Activated naive CD8-positive, alpha-beta T cell treated with anti-CD3 and anti-CD28 coated beads for 36 hours (primary cell): ENCODE measurements at places on chromosomes 5 and 9. TPM values are rescaled to one million over a fixed set of nuclear protein-coding genes. Genes with fewer than 3 reads are reported as not detected.

DNA sequence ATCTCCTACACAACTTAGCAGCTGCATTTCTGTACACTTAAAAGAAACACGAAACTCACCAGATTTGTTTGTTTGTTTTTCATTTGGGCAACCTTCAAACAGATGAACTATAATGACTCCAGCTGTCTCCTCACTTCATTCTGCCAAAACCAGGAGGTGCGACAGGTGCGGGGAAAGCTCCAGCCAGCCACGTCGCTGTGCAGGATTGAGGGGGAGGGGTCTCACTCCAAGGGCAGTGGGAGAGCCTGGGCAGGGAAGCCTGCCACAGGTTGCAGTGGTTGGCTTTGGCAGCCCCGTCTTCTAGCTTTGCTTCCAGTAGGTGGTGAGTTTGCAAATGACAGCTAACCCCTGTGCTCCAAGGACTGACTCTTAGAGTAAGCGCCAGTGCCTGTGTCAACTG, 215.8 kb downstream of the CEMIP2 start:
- no peak for DNase-seq

DNA sequence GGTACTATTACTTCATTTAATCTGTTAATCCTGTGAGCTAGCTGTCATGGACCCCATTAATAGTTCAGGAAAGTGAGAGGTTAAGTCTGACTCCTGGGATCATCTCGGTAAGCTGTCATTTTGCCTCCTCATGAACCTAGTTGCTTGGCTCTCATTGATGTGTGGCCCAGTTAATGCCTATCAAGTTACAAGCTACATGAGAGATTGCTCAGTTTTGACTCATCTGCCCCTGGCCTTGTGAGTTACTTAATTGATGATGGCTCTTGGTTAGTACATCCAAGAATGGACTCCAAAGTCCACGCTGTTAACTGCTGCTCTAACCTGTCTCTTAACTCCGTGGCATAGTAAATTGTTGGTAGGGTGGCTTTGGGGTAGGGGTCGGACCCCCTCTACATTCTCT, 23.9 kb downstream of the LARP1 start:
- no peak for DNase-seq

GRCh38 chr5:1511048-1511447, 12.7 kb downstream of the LPCAT1 start:
- no peak for DNase-seq

- DNase-seq, result no peak
Observed at GRCh38 chr9:107049803-107050184, 186.8 kb downstream of the ZNF462 start.

DNA sequence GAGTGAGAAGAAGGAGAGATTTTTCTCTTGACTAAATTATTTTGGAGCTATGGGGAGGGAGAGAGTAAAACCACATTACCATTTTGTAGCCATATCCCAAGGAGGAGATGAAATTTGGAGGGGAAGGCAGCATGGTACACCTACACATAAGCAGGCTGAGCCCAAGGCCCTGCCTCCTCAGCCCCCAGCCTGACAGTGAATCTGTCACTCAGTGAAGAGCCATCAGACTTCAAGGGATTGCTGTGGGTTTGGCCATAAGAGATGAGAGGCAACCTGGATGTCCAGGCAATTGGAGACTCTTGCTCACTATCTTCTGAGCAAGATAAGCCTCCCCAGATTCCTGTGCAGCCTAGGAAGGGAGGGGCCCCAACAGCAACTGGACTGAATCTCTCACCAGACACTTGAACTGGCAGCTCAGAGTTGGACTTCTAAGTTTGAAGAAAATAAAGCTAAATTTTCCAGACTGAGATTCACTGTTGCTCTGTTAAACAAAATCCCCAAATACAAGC, 216.6 kb downstream of the SEMA6A start:
- no peak for DNase-seq

DNA sequence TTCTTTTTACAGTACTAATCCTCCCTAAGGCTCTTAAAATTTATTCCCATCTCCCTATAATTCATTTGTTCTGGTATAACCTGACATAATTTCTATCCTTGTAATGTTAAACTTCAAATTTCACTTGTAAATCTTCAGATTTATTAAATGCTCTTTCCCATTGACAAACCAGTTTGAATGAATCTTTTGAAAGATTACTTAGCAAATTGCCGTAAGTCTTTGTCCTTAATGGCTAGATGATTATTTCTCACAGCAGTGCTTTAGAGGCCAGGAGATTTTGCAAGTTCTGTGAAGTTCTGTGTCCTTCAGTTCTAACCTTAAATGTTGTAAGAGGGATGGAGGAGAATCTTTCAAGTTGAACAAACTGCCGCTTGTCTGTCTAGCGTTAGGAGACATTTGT, 4.2 kb downstream of the SLC44A1 start:
- no peak for DNase-seq

GRCh38 chr9:20783057-20784038, 99.3 kb downstream of the FOCAD start:
- no peak for DNase-seq

GRCh38 chr5:40390281-40391149, 289.2 kb upstream of the PTGER4 start:
- no peak for DNase-seq

DNA sequence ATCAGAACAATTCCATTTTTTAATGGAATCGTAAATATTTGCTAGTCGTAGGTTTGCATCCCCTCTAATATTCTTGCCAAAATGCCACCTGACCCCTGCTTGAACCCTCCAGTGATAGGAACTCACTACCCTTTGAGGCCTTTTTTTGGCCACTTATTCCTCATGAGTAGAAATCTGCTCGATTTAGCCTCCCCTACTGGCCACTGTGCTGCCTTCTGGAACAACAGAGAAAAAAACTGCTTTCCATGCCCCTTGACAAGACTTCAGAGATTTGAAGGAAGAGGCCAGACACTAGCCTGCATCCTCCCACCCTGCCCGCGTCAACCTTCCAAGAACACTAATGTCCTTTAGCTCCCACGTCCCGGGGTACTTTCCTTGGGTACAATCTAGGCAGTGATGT, 4.1 kb downstream of the CCDC69 start:
- DNase-seq, result no peak

DNA sequence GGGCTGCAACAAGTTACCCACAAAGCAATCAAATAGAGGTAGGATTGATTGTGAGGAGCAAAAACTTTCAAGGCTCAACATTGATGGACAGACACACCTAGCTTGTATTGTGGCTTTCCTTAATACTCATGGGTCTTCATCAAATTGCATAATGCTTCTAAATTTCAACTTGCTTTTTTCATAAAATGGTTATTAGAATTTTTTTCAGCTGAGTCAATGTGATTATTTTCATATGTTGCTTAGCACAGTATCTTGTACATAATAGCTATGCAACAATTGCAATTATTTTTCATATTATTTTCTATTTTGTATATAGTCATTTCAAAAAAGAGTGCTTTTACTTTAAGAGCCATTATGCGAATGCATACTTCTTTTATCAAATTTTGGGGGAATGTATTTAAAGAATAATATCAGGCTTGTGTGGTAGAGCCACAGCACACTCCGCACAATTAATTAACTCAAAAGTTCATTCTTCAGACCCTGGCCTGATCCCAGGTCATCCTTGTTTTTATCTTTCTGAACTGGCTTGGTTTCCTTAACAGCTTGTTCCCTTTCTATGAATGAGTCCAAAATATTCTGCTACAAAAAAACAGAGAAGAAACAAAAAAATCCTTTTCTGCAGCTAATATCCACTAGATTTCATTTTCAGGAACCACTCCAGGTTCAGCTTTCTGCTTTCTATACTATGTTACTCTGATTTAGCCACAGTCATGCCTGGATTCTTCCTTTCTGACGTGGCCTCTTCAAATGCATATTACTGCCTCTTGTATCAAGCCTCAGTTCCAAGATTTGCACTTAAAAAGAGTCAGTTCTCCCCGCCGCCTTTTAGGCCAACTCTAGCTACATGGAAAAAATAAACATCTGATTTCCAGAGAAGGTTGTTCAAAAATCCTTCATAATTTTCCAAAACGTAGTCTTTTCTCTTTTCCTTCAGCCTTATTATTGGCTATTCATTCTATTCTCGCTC, 45.3 kb upstream of the CDH9 start:
- DNase-seq, result no peak

DNA sequence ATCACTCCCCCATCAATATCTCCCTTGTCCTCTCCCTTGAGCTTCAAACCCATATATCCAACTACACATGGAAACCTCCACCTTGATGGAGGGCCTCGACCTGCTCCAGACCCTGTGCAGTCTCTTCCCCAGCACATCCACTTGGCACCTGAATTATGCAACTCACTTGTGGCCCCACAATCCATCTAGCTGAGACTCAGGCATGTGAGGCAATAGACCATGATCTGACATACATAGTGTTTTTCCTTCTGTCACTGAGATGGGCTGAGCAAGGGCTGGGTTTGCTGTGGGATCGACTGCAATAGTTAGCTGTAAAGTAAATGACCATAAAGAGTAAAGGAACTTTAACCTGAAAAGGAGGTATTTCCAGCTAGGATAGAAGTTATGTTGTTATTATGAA, 172.9 kb upstream of the RAD23B start:
- no peak for DNase-seq

- DNase-seq, result no peak
Observed at GRCh38 chr5:120631611-120632010, 167.5 kb downstream of the PRR16 start.

- no peak for DNase-seq
Observed at GRCh38 chr5:172336676-172337285, 53.2 kb upstream of the UBTD2 start.

DNA sequence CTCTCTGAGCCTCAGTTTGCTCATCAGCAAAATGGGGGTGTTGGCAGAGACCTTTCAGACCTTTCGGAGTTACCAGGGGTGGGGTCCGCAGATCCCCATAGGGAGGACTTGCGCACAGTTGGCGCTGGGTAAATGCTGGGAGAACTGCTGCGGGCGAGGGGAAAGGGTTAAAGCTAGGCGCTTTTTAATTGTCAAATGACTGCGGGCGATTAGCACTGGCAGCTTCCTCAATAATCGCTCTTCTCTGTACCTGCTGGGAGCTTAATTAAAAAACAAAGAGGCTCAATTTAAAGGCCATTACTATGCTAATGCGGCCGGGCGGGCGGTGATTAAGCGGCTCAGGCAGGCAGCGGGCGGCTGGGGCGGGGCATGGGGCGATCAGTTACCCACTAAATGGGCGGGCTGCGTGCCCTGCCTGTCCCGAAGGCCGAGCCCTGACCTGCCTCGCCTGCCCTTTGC, 63.0 kb downstream of the LMX1B start:
- no peak for DNase-seq

GRCh38 chr5:144422018-144422727, 251.5 kb downstream of the KCTD16 start:
- no peak for DNase-seq

GRCh38 chr9:114096866-114097612, 2.1 kb downstream of the KIF12 start:
- DNase-seq, result no peak

DNA sequence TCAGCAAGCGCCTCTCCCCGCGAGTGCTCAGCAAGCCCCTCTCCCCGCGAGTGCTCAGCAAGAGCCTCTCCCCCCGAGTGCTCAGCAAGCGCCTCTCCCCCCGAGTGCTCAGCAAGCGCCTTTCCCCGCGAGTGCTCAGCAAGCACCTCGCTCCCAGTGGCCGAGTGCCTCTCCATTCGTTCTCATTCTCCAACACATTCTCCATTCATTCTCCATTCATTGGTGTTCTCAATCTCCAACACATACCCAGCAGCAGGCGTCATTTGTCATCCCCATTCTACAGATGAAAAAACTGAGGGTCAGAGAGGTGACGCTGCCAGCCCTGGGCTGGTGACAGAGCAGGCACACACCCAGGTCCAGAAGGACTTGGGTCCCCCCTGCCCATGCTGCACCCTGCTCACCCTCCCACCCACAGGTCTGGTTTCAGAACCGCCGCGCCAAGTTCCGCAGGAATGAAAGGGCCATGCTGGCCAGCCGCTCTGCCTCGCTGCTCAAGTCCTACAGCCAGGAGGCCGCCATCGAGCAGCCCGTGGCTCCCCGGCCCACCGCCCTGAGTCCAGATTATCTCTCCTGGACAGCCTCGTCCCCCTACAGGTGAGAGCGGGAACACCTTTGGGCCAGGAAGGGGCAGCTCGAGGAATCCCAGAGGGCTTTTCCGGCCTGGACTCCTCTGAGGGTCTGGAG, 32.5 kb downstream of the PTGES start:
- peak; percentile 9 for DNase-seq

DNA sequence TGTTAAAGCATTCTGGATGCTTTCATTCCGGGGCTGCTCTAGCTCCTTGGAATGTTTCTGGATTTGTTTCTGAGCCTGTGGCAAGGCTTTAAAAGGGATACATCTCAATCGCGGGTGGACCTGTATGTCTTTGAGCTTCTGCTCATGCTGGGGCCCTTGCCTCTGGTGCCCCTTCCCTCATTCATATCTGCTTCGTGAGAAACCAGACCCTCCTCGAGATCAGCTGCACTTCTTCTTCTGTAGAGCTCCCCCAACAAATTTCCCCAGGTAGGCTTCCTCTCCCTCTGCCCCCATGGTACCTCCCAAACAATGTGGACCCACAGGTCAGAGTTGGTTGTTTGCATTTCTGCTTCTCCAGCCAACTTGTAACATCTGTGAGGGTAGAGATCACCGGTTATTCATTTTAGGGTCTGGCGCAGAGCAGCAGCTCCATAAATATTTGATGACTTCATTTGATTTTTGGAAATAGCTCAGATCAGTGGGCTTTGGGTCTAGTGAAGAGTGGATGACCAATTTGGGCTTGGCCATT, 6.6 kb downstream of the ZNF618 start:
- DNase-seq, result no peak

DNA sequence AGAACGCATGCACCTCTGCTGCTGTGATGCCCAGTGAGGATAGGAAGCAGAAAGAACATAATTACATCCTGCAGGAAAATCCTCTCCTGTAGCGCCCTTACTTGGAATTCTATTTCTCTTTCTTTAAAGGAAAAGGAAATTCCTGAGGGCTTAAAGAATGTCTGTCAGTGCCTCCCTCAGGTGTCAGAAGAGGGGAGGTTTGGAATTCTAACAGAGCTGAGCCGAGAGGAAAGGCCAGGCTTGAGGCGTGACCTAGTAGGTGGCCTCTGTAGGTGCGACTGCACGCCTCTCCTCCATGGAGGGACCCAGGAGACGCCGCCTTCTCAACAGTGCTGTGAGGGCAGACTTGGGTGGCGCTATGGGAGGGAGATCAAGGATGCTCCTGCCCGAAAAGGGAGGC, 55.9 kb upstream of the ERCC6L2 start:
- DNase-seq, result no peak

GRCh38 chr9:33166231-33167083, 679 bp downstream of the B4GALT1 start:
- no peak for DNase-seq

Gene GLRA1
- not detected for total RNA-seq

Gene TMEM252
- total RNA-seq, result not detected

Gene OTULINL
- 27.3 TPM for total RNA-seq

Gene SLC1A1
- 0.10 TPM for total RNA-seq

Gene HAPLN1
- total RNA-seq, result not detected

Gene NUTM2F
- total RNA-seq, result not detected

Gene PTGS1
- total RNA-seq, result 0.62 TPM

Gene PHF24
- total RNA-seq, result 0.23 TPM

Gene CER1
- total RNA-seq, result not detected

Gene NPR3
- not detected for total RNA-seq

Gene ACTBL2
- total RNA-seq, result not detected
